ENCODE measurements at places on chromosomes 13 and 19.

DNA sequence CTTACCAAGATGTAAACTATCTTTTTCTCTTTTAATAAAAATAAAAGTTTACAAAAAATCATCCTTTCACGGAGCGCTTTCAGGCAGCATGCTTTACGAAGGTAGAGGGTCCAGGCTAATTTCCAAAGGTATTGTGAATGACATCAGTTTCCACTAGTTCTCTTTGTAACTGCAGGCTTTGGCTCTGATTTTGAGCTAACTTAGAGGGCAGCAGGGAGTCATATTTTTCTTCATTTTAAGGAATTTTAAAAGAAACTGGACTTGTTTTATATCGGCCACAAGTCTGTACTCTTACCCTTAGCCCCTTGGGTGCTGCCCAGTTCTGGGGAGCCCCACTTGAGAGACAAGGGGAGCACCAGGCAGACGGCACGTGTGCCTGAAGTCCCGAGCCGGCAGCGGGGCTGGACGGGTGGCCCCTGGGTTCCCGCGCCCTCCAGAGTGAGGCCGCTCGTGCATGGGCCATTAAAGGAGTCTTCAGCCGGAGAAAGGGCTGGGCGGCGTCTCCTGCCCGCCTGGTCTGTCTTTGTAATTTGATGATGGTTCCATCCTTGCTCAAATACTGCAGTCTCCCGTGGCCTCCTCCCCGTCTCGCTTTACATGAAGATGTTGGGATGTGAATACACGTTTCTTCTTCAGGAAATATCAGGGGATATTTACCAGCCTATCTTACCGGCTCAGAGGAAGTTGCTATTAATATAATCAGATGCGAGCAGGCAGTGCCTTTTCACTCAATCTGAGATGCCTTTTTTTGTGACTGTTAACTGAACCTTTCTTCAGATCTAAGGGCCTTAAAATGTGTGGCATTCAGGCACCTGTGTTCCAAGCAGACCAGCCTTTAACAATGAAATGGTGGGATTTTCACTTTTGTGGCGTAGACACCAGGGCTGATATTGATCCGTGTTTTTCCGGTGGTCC, 67.4 kb downstream of the GGACT start:
- peak; percentile 72 for DNase-seq

GRCh38 chr19:46755077-46755852, 9.0 kb upstream of the STRN4 start:
- DNase-seq, result no peak

GRCh38 chr13:94561126-94561525, 34.8 kb downstream of the TGDS start:
- no peak for DNase-seq

GRCh38 chr13:30234619-30235162, 72.7 kb downstream of the KATNAL1 start:
- DNase-seq, result no peak
